ENCODE measurements at places on chromosomes 5 and 9.
A peak's percentile ranks its signal among the peaks of the same experiment; 100 is the strongest.

DNA sequence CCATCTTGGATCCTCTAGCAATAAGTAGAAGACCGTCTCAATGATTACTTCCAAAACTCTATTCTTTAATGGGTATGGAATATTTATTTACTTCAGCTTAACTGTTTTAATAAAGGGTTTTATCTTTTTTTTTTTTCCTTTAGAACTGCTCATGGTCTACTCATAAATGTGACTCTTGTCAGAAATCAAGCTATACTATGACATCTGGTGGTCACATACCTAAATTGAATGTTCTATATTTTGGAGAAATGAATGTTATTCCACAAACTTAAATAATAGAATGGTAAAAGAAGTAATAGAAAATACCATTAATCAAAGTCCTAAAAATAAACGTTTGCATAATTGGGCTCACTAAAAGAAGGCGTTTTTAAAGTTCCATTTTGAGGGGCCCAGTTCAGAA, 131.2 kb upstream of the PLCXD3 start:
- DNase-seq: no peak

DNA sequence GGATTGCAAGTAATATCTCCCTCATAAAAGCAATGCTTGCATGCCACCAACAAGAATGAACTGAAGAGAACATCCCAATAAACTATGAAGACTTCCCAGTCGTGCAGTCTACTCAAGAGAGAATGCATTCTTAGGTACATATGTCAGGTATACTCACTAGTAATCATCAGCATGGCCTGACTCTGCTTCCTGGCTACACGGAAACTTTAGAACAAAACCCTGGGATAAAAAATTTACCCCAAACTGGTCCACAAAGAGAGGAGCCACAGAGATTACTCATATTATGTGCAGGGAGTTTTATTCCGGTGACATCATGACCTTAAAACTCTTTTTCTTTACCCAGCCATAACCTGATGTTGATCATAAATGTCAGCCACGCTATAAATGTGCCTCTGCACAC, 57.5 kb upstream of the PAPPA start:
- no peak for DNase-seq

DNA sequence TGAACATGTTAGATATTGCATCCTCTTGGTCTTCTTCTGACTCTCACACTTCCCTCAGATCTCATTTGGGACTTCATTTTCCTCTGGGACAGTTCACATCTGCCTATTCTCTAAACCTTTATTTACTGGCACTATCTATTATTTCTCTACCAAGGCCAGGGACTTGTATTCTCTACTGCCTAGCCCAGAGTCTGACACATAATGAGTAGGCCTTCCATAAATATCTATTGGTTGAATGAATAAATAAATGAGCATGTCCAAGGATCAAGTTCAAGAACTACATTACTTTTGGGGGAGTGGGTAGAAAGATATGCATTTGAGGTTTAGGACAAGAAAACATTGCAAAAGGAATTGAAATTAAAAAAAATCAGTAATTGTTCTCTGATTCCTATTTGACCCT, 250.3 kb downstream of the TRIM32 start:
- DNase-seq: no peak

GRCh38 chr9:96618209-96619123, 1.2 kb downstream of the CDC14B start:
- DNase-seq: peak; percentile 22

GRCh38 chr5:140642718-140643117, 3.5 kb downstream of the TMCO6 start:
- DNase-seq: no peak

- DNase-seq: no peak
These were observed 41.6 kb downstream of the ADAMTS2 start for GRCh38 chr5:179303451-179304200.

DNA sequence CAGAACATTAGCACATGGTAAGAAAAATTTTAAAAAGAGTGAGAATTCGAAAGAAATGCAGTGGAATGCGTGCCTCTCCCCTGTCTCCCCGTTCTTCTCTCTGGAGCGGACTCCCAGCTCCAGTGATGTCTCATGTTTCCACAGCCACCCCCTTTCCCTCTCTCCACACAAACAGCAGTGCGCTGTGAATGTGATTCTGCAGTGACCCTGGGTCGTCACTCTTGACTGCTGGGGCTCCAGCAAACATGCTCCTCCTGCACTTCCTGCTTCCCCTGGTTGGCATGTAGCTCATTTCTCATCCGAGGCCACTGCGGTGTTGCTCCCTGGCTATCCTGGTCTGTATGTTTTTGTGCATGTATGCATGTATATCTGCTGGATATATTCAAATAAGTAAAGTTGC, 13.3 kb downstream of the PHF2 start:
- DNase-seq: no peak
